Fibroblast of skin of left quadriceps (primary cell): ENCODE measurements at places on chromosomes 6 and 20.

GRCh38 chr20:45085289-45085688 is 15.6 kb downstream of the KCNS1 start:
- DNase-seq = no peak

DNA sequence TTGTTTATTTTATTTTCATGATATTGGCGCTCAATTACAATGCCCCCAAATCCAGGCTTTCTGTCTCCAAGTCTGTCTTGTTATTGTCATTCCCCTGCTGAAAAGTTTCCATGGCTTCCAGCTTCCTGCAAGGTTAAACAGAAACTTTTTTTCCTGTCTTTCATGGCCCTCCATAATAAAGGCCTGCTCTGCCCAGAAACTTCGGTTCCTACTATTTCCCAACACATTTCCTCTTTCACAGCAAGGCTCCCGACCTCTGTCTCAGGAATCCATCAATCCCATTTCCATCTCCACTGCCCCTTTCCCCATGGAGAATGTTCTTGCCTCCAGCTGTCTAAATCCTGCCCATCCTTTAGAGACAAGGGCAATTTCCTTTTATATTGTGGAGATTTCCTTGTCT is 365.2 kb upstream of the JARID2 start:
- no peak for DNase-seq

DNA sequence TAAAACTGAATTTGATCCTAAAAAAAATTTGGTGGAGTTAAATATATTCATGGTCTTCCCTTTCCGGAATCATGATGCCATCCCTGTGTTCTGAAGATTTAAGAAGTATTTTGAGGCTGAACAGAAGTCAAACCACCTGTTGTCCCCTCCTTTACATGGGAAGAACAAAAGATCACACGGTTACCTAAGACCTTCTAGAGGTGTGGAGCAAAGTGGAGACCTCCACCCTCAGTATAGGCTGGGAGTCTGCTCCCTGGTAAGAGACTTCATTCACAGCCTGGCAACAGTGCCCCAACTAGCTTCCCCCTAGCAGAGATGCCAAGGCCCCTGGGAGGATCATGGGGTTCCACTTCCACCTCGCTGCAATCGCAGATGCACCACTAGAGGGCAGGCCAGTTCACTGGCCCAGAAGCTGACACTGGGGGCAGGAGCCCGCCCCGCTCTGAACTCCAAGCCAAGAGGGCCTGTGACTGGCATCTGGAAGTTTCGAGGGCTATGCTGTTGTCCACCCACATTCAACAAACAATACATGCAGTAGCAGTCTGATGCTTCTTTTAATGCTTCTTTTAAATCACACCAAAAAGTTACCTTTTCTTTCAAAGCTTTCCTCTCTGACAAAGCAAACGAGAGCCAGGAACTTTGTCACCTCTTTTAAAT is 19.5 kb upstream of the UBE2J1 start:
- no peak for DNase-seq

DNA sequence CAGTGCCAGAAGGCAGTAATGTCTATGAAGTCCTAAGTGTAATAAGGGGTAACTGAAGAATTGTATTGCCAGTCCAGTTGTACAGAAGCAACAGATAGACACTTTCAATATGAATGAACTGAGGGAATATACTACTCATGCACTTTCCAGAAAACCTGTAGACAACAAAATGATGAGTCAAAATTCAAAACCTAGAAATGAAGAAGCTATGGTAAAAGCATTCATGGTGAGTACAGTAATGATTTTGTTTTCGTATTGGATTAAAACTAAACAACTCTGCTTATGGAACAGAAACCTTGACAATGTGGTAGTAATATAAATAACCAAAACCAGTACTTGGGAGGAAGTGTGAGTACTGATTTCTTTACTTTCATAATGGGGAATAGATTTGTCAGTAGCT is 35.0 kb downstream of the ARMC2 start:
- DNase-seq = no peak

DNA sequence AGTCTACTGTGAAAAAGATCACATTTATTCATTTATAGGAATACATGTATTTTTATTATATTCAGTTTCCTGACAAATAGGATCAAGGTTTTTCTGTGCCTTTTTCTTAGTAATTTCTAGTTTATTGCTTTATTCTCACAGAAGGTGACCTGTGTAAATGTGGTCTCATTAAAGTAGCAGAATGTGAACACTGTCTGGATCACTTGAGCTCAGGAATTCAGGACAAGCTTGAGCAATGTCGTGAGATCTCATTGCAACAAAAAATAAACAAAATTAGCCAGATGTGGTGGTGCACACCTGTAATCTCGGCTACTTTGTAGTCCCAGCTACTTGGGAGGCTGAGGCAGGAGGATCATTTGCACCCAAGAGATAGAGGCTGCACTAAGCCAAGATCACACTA is 516.7 kb downstream of the CDKAL1 start:
- no peak for DNase-seq

DNA sequence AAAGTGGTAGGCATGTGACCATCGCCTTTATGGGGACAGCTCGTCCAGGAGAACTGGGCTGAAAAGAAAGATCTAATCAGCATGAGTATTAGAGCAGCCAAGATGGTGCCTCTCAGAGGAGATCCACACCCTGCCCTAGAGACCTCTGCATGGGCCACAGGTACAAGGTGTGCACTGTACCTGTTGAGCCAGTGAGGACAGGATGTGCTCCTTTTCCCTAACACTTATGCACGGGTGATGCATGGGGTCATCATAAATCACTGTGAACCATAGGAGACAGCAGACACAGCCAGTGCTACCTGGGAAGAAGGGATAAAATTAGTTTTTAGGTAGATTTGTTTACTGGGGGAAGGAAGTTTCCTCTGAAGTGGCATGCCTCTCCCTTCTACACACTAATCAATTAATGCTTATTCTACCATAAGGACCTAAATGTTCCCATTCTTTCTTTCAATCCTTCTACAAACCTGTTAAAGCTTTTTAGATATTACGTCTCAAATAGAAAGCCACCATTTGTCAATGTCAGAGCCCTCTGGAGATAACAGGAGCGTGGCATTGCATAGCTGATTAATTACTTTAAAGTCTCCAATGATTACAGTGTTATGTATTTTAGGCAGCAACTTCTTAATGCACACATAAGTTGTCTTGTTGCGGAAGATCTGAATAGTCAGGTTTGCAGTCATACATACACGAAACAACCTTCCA is 13.6 kb downstream of the SLC17A2 start:
- DNase-seq = no peak

GRCh38 chr20:37905671-37906613 is 3.0 kb downstream of the VSTM2L start:
- DNase-seq = no peak

DNA sequence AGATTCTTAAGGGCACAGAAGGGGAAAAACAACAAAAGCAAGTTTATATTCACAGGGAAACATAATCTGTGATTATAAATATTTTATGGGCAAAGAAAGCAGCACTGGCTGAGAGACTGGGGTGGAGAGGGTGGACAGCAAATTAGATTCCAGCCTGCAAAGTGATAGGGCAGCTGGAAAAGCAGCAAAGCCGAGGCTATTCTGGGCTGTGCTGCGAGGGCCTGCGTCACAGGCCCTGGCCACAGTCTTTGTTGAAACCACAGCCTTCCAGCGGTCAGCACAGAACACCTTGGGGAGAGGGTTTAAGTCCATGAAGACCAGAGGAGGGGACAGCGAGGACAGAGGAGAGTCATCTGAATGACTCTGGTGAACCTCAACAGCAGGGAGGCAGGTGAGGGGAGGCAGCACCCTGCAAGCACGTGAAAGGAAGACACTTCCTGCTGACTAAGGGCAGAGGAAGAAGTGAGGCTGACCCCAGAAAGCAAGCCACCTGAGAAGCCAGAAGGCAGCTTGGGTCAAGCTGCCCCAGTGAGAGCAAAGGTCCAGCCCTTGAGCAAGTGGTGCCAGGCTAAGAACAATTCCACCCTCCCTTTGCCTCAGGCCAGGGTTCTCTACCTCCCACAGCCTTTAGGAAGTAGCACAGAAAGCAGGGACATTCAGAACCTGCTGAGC is 17.1 kb downstream of the MRPL14 start:
- no peak for DNase-seq

DNA sequence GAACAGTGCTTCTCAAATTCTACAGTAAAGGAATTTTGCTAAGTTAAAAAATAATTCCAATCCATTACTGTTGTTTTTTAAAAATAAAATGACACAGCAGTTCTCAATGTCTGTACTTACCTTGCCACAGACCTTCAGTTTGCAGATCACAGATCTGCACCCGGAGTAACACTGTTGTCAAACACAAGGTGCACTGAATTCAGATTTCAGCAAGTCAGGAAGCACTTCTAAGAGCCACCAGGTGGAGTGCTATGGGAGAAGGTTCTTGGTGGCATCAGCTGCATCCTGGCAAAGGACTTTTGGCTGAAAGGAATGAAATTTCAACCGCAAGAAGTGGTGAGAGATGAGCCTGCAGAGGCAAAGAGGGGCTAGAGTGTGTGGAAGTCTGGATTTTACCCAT is 17.4 kb downstream of the RSPH4A start:
- DNase-seq = no peak

- no peak for DNase-seq
Observed at GRCh38 chr20:25320035-25320800, 70.4 kb downstream of the ABHD12 start.

DNA sequence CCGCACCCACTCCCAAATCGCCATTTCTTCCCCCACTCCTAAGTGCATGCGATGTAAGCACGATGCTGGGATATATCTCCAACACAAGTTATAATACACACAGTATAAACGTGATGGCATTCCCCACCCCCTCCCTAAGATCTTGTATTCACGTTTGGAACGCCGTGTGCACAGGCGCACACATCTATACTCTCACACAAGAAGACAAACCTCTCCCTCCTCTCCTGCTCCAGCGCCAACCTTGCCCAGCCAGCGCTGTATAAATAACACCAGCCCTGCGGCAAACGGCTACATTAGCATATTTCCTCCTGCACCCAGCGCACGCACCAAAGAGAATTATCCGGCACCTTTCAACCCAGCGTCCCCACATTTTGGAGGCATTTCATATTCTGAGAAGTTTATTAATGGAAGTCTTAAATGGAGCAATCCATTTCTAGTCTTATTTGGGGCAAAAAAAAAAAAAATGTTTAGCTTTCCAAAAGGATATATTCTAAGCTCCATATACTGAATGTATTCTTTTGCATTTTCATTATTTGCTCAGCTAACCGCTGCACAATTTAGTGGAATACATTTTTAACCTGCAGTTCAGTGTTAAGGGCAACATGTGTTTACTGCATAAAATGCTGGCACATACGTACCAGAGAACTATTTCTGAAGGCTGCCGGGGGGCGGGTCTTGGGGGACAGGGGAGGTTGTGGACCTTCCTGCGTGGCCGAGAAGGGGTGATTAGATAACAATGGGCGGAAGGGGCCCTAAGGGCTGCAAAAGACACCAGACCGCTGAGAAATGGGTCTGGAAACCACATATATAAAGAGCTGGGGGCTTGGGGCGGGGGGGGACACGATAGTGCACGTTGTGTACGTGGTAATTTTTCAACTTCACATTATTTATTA is 1.1 kb upstream of the SLC22A23 start:
- DNase-seq = no peak

DNA sequence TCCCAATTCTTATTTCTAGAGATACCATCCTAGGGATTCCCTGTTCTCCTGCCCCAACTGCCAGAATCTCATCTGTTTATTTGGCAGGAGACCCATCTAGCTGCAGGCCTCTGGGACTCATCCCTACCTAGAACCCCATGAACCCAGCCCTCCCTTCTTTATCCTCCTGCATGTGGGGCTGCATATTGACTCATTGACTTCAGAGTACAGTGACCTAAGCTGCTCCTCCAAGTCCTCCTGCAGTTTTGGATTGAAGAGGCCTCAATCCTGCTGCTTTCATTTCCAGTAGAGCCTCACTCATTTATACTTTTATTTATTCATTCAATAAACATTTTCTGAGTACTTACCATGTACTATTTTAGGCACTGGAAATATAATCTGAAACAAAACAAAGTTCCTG is 11.6 kb downstream of the TMEM200A start:
- no peak for DNase-seq

DNA sequence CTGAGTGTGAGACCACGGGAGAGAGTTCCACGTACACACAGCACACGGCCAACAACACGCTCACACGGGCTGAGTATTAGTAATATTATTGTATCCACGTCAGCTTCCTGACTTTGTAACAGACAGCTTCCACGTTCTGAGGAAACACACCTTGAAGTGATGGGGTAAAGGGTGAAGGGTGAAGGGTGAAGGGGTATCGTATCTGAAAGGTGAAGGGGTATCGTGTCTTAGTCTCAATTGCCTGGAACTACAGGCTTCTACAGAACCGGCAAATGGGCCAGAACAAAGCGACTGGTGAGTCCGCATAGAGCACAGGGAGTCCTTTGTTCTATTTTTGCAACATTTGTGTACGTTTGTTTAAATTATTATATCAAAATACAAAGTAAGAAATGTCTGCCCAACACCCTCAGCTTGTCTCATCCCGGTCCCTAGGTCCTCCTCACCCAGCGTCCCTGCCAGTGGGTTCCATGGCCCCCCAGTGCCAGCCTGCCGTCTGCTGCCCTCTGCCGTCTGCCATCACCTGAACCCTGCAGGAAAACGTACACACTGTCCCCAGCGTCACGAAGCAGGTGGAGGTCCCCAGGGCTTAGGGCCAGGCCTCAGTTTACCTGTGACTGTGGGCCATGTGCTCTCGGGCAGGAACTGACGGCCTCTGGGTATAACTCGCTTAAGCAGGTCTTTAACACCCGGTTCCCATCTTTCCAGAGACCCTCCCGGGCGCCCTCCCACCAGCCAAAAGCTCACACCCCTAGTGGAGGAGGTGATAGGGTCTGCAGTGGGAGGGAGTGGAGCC is 4.4 kb upstream of the HELZ2 start:
- DNase-seq = no peak

DNA sequence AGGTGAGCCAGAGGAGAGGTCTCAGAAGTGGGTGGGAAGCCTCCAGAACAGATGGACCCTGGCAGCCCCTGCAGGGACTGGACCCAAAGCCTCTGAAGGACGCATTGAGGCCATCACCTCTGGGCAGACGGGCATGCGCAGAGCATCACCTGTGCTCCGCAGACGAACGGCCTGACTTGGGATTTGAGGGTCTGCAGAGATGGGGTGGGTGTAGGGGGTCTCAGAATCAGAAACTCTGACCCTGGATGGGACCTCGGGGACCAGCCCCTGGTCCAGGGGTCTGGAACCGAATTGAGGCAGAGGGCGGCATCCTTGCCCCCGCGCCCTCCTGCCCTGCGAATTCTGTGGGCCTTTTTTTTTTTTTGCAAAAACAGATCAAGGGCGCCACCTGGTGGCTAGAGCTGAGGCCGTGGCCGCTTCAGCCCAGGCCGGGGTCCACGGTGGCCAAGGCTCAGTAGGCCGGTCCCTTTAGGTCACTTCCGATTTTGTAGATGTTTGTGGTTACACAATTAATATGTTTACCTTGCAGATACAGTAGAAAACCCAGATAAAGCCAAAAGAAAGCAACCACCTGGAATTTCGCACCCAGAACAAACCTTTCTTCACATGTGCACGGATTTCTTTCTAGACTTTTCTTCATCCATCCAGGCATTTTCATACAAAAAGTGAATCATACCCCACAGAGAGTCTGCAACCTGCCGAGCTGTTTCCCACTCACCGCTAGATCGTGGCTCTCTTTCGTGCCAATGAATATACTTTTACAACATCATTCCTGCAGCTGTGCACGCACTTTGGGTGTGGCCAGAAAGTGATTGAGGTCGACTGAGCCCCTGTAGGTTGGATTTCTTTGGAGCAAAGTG is 25.9 kb downstream of the ZBP1 start:
- no peak for DNase-seq

- no peak for DNase-seq
Observed at GRCh38 chr20:62961310-62961783, 8.8 kb downstream of the SLC17A9 start.
